ENCODE measurements at places on chromosomes 11 and 22. TPM values are rescaled to one million over a fixed set of nuclear protein-coding genes. Genes with fewer than 3 reads are reported as not detected.

Gene SLC22A9
- not detected for total RNA-seq

Gene JAML
- total RNA-seq = 0.92 TPM

Gene BCO2
- total RNA-seq = 21.0 TPM

Gene POTEH
- total RNA-seq = not detected

Gene KCTD14
- 1.8 TPM for total RNA-seq

Gene EMID1
- total RNA-seq = 21.5 TPM

Gene TNRC6B
- 48.9 TPM for total RNA-seq

Gene KRTAP5-9
- not detected for total RNA-seq
